Vagina (tissue), 2 donors: ENCODE measurements at places on chromosomes 13 and 19. TPM values are rescaled to one million over a fixed set of nuclear protein-coding genes. Genes with fewer than 3 reads are reported as not detected.

Gene SIGLEC10
- 3.7 TPM for total RNA-seq

Gene MAST3
- total RNA-seq = 9.6 TPM

Gene KIRREL2
- total RNA-seq = not detected

Gene RXFP2
- not detected for total RNA-seq

Gene GGN
- not detected for total RNA-seq

Gene GARIN5A
- not detected for total RNA-seq

Gene ZNF709
- 3.7 TPM for total RNA-seq

Gene FGF14
- total RNA-seq = 3.4 TPM

Gene SIGLEC11
- 4.4 TPM for total RNA-seq

Gene PCDH8
- 0.98 TPM for total RNA-seq

Gene HNRNPA1L2
- total RNA-seq = 3.2 TPM
